ENCODE measurements at places on chromosomes 2 and 18.
A peak's percentile ranks its signal among the peaks of the same experiment; 100 is the strongest.

GRCh38 chr2:21779786-21780185 lies 656.0 kb downstream of the TDRD15 start:
- no peak for DNase-seq

GRCh38 chr2:238043851-238044250 lies 16.9 kb upstream of the SCLY start:
- DNase-seq, result no peak

DNA sequence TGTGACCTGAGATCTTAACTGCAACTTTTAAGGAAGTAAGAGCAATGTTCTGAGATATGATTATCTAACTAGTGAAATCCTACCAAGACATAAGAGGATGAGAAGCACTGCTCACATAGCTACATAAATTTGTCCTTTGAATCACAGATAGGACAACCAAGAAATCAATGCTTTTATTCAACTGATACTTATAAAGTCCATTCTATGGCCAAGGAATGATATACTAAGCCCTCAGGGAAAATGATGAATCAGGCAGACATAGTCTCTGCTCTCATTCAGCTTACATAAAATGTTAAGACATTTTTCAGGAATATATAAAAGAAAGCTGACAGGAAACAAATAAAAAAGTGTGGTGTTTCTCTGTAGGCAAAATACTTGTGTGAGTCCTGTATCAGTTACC lies 39.1 kb downstream of the PGAP1 start:
- no peak for DNase-seq

DNA sequence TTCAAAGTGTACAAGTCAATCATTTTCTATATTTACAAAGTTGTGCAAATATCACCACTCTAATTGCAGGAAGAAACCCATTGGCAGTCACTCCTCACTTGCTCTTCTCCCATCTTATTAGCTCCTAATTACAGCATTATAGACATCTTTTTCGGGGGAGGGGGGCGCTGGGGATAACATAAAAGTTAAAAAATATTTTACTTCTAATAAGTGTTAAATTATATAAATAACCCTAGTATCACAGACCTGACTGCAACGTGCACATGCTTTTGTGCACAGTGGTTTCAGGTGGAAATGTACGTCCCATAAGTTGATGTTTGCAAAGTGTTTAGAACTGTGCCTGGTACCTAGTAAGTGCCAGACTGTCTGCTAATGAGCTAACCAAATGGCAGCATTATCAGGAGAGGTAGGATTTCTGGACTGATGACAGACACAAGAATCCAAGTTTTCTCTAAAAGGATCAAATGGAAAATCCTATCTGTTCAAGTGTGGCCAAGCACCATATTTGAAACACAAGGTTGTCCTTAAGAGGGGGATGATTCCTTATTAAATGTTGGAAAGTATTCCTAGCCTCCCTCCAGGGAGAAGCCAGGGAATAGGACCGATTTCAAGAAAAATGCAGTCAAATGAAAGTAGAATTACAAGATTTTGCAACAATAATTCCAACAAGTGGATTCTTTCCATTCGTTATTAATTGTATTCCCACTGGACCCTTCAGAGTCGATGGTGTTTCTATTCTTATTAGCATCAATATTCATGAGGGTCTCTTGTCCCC lies 70.0 kb downstream of the ACKR3 start:
- no peak for DNase-seq

DNA sequence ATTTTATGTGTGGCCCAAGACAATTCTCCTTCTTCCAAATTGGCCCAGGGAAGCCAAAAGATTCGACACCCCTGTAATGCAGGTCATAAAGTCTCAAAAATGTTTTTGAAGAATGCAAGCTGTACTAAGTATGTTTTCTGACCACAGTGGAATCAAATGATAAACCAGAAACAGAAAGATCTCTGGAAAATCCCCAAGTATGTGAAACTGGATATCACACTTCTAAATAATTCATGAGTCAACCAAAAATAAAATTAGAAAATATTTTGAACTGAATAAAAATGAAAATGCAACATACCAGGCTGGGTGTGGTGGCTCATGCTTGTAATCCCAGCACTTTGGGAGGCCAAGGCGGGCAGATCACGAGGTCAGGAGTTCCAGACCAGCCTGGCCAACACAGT lies 34.1 kb upstream of the UBE2F start:
- DNase-seq, result no peak

DNA sequence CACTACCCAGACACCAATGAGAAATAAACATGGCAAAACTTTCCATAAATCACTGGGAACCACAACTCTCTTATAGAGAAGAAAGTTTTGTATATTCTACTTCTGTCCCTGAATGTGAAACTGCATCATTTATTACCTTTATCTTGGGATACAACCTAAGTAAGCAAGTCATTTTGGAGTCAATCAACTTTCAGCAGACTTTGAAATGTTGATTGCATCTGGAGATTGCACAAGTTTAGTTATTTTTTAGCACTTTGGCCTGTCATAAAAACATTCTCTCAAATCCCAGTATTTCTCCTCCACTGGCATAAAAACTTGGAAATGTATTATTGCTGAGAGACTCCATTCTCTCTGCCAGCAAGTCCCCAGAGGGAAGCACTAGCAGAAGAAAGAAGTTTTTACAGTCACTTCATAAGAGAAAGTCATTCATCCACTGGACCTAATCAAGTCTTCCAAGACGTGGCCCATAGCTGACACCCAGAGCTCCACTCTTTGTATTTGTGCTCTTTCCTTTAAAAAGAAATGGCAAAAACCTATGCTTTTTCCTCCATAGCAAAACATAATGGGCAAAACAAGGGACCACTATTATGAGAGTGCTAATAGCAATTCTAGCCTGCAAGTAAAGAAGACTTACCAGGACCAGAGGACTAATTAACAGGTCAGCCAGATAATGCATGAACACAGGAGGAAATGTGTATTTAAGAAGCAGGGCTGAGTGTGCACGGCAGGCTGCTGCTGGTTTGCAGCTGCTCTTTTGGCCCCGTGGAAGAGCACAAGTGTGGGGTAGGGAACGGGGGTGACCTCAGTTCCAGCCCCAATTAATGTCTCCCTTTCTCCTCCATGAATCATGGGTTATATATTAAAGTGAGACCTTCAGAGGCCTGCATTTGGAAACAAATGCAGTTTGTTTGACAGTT lies 171.5 kb downstream of the INO80D start:
- DNase-seq, result no peak

- DNase-seq, result no peak
These were observed 15.8 kb downstream of the NDUFS1 start for GRCh38 chr2:206143451-206143850.

- no peak for DNase-seq
These were observed 99.0 kb downstream of the PRKCE start for GRCh38 chr2:45750484-45750883.

DNA sequence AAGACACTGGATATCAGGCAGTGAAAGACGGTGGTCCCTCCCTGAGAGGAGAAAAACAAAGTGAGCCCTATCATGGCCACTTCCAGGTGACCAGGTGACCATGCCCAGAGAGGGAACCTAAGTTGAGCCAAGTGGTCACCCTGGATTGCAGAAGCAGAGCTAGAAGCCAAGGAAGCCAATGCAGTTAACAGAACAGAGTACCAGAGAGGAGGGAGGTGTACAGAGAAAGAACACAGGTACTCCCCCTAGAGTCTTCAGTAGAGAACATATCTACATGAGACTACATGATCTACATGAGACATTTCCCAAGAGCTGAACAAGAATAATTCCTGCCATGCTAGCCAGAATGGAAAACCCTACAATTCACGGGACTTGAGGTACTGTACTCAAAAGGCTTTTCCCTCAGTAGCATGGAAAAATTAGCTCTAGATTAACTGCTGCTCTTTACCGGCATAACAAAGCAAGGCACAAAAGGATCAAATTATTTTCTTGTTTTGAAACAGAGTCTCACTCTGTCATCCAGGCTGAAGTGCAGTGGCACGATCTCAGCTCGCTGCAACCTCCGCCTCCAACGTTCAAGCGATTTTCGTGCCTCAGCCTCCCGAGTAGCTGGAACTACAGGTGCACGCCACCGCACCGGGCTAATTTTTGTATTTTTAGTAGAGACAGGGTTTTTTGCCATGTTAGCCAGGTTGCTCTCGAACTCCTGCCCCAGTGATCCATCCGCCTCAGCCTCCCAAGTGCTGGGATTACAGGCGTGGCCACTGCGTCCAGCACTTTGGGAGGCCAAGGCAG lies 23.5 kb downstream of the ROCK2 start:
- DNase-seq, result no peak

GRCh38 chr2:149526689-149527088 lies 60.9 kb downstream of the MMADHC start:
- DNase-seq, result no peak

GRCh38 chr2:65275141-65275915 lies 47.7 kb downstream of the ACTR2 start:
- DNase-seq, result no peak

DNA sequence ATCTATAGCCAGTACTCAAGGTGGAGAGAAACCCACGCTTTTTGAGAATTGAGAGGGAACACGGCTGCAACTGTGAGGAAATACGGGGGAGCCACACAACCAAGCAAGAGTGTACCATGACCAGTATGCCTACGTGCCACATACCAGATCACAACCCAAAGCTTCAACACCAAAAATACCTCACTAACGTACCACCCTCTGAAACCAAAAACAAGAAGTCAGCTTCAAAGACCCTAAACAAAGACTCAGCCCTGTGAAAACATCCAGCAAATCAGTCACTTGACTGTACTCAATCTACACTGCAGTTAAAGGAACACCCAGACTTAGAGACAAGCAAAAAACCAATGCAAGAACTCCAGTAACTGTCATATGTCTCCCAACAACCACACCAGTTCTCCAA lies 17.0 kb downstream of the RNU4ATAC start:
- no peak for DNase-seq

DNA sequence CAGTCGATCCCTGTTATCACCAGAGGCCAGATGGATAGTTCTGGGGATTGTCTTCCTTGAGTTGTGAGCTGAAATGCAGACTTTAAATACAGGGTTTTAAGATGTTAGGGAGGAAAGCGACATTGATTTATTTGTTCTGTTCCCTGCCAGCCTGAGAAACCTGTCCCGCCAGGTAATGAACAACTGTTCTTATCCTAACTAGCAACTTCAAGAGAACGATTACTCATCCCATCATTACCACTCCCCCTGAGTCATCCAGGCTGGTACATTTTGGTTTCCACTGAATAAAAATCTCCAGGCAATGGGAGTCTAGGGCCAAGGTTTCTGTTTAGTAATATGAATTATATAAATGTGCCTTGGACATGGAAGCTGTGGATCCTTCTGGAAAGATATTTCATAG lies 131.2 kb downstream of the LYPD6B start:
- no peak for DNase-seq

GRCh38 chr2:120237491-120237902 lies 14.3 kb upstream of the TMEM185B start:
- DNase-seq, result no peak

DNA sequence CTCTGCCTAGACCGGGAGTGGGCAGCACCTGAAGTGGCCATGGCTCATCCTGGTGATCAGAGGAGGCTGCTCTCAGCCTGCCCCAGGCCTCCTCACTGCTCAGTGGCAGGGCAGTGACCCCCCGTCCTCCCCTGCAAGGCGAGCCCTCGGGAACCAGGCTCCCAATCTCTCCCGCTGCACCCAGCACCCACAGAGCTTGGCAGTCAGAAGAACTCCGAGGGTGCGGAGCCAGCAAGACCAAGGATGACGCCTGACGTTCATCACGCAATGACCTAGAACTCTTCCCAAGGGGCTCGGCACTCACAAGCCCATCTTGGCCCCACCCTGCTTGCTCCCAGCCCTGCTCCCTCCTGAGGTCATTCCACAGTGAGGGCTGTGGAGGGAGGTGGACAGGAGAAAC lies 189.8 kb upstream of the SALL3 start:
- no peak for DNase-seq

- no peak for DNase-seq
These were observed 129.9 kb downstream of the TANC1 start for GRCh38 chr2:159098361-159098760.

DNA sequence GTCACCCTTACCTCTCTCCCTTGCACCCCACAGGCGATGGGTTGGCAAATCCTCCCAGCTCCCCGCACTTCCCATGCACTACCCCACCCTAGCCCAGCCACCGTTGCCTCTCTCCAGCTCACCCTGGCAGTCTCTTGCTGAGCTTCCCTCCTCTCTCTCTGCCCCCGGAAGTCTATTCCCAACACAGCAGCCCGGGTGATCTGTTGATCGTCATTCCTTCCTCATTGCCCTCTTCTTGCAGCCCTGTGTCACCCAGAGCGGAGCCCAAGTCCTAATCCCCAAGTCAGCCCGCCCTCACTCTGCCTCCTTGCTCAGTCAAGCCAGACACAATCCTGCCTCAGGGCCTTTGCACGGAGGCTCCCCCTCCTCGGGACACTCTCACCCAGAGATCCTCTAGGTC lies 55.2 kb downstream of the CIB4 start:
- no peak for DNase-seq

- DNase-seq, result no peak
These were observed 80.1 kb upstream of the MAP3K20 start for GRCh38 chr2:172995323-172996244.

- peak; percentile 30 for DNase-seq
These were observed 300.1 kb upstream of the TRIB2 start for GRCh38 chr2:12416600-12416999.

GRCh38 chr2:138979131-138979785 lies 199.1 kb upstream of the NXPH2 start:
- no peak for DNase-seq
